Stimulated activated CD8-positive, alpha-beta memory T cell treated with anti-CD3 and anti-CD28 coated beads, Interleukin-4, amount 100 ng/mL, for 48 hours (primary cell): ENCODE measurements at places on chromosomes 1 and 21.
A peak's percentile ranks its signal among the peaks of the same experiment; 100 is the strongest.

GRCh38 chr1:186643614-186644013, 36.6 kb downstream of the PTGS2 start:
- DNase-seq: no peak

- DNase-seq: no peak
These were observed 17.0 kb upstream of the SUCO start for GRCh38 chr1:172515927-172516326.

DNA sequence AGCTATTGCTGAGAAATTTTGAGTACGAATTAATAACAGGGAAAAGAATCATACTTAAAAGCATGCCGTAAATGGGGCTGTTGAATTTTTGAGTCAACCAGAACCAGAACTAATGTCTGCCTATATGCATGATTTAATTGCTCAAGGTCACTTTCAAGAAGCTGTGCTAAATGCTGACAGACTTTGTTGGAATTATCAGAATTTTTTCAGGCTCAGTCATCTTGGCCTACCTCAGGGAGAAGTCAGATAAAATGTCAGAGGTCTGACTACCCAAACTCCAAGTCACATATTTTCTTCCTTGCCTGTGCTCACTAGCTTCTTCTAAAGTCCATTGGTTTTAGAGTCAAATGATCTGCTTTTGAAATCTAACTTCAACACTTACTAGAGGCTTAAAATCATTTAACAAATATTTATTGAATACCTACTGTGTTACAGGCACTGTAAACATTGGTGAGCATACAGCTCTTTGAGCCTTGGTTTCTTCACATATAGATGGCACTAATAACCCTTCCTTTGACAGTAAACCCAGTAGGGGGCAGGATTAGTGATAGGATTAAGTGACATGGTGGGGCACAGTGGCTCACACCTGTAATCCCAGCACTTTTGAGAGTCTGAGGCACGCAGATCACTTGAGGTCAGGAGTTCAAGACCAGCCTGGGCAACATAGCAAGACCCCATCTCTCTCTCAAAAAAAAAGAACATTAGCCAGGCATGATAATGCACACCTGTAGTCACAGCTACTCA, 121.2 kb upstream of the SLC44A3 start:
- DNase-seq: no peak

GRCh38 chr1:228034954-228035837, 28.4 kb downstream of the WNT3A start:
- DNase-seq: no peak

DNA sequence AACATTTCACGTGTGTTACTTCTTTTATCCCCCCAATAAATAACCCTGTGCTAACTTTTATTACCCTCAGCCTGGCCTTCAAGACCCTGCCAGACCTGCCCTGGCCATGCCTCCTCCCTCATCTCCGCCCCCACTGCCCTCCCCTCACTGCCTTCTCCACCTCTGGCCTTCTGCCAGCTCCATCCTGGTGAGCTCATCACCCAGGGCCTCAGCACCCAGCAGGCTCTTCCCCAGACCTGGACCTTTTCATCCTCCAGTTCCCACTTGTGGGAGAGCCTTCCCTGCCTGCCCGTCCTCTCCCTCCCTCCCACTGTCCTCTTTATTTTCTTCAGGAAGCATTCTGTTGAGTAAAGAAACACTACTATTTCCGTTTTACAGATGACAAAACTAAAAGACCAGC, 72.0 kb downstream of the SLC66A1 start:
- no peak for DNase-seq

- no peak for DNase-seq
These were observed 8.0 kb upstream of the ANGPTL3 start for GRCh38 chr1:62589321-62589720.

DNA sequence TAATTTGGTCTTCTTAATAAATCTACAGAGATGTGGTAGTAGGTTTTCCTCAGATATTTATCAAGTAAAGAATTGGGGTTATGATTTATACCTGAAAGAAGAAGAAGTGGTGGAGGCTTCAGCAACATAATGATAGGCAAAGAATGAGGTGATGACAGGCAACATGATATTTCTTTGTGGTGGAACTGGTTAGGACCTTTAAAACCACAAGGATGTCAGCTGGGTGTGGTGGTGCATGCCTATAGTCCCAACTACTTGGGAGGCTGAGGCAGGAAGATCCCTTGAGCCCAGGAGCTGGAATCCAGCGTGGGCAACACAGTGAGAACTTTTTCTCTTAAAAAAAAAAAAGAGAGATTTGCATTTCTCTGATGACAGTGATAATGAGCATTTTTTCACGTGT, 34.1 kb upstream of the COL11A1 start:
- no peak for DNase-seq

GRCh38 chr1:46065405-46065804, 67.0 kb downstream of the PIK3R3 start:
- no peak for DNase-seq

DNA sequence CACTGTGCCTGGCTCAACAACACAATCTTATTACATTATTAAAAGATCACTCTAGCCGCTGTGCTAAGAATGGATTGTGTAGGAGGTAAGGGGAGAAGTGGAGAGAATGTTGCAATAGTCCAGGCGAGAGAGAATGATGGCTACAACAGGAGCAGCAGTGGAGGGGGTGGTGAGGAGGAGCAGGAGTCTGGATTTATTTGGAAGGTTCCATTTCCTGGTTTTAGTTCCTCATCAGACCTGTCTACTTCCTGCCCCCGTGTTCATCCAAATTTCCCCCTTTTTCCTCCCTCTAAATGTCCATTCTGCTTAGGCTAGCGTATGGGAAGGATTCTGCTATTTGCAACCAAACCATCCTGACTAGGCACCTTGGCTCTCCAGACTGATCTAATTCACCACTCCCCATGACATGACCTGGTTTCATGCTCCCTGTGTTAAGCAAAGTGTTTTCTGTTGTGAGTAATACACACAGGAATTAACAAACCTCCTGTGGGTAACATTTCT, 35.1 kb upstream of the EYA3 start:
- DNase-seq: no peak

GRCh38 chr1:243970077-243970476, 81.0 kb upstream of the ZBTB18 start:
- DNase-seq: no peak

DNA sequence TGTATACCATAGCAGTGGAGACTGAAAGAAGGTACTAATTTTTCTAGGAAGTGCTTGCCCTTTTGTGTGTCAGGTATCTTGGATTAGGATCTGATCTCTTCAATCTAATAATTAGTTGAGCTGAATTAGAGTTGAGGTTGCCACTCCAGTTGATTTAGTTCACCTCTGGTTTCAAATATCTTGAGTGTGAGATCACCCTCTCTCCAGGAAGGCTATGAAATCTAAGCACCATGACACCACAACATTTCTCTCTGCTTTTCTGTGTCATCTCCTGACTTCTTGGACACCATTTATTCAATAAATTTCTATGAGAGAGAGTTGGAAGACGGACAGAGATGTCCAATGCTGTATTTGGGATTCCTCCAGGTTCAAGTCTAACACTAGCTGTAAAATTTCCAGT, 212.8 kb downstream of the DYRK1A start:
- no peak for DNase-seq

DNA sequence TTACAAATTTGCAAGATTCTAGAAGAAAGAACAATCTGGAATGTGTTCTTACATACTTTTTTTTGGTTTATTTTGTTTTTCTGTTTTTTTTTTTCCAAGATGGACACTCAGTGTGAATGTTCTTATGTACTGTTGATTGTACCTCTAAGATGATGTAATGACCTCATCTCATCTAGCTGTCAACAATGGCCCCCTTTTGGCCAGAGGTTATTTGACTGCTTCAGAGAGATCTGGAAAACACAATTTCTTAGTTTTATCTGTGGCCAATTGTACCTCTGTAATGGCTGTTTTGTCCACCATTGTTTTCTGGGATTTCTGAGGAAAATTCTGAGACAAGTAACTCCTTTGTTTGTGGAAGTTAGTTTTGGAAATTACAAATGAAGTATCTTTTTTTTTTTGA, 38.9 kb downstream of the ST6GALNAC3 start:
- DNase-seq: no peak

DNA sequence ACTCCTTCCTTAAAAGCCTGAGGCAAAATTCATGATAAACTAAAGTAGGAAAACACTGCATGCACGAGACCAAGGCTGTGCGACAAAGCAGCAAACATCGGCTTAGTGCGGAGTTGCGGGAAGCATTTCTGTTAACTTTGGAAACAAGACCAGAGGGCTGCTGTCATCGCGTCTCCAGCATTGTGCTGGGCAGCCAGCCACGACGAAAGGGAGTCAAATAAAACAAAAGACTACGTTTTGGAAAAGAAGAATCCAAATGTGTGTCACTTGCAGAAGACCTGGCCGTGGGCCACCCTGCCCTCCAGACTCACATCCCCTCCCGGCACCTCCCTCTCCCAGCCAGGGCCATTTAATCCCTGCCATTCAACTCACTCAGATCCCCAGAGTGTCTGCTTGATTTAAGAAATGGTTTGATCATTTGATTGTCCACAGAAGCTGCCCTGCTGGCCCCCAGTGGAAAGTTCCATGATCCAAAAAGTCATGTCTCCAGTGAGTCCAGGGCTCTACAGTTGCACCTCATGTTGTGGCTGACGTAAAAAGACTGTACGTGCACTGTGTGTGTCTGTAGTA, 2.4 kb upstream of the KRTAP10-11 start:
- DNase-seq: no peak

- no peak for DNase-seq
These were observed 28.8 kb downstream of the HEATR1 start for GRCh38 chr1:236575523-236575922.

- DNase-seq: no peak
These were observed 20.9 kb downstream of the RCAN1 start for GRCh38 chr21:34593954-34594531.

GRCh38 chr1:173015629-173016028, 35.1 kb downstream of the TNFSF18 start:
- no peak for DNase-seq

DNA sequence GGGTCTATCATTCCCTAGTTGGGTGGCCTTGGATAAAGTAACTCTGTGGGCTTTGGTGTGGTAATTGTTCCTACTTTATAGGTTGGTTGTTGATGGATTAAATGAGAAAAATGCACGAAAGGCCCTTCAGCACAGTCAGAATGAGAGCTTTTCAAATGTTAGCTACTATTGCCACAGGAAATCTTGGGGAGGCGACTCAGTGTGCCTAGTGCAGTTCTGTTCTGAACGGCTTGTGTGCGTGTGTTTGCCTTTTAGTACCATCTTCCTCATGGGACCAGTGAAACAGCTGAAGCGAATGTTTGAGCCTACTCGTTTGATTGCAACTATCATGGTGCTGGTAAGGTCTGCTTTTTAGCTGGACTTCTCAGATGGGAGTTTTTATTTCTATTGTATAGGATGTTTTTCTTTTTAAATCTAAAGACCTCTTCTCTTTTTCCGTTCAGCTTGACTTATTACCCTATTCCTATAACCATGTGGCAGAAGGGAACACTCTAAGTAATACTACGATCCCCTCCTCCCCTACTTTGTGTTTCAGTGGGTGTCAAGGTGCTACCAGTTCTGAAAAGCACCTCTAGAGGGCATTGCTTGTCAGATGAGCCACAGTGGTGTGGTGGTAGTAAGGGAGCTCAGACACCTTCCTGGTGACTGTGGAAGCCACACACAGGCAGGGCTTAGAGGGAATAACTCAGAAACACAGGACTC, 9.2 kb downstream of the SFT2D2 start:
- DNase-seq: peak; percentile 50

DNA sequence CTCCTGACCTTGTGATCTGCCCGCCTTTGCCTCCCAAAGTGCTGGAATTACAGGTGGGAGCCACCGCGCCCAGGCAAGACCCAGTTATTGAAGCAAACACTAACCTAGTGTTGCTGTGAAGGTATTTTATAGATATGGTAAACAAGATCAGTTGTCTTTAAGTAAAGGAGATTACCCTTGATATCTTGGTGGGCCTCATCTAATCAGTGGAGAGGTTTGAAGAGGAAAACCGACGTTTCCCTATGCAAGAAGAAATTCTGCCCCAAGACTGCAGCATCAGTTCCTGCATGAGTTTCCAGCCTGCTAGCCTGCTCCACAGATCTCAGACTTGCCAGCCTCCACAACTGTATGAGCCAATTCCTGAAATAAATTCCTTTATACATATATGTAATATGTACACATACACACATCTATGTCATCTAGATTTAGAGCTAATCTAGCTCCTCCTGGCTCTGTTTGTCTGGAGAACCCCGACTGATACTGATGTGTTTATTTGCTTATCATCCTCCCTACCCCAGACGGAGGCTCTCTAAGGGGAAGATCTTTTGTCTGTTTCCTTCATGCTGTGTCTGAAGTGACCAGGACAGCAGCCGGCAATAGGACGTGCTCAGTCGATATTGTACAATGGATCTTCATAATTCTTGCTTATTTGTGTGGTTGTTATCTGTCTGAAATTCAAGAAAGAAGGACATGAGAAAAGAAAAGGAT, 90.9 kb downstream of the IER5 start:
- DNase-seq: no peak

DNA sequence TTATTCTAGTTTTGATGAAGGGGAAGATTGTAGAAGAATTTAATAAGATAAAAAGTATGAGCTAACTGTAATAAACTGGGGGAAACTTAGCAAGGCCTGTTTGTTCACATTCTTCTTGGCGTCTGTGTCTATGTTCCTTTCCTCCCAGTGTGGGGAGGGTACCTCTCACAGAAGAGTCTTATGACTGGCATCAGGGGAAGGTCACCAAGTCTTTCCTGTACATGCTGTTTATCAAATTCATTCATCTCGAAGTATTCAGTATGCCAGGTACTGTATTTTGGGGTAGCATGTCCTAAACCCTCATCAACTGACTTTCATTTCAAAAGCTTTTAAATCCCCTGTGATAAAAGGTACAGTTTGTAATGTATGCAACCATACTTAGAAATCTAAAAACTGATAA, 78.4 kb downstream of the HS2ST1 start:
- no peak for DNase-seq

DNA sequence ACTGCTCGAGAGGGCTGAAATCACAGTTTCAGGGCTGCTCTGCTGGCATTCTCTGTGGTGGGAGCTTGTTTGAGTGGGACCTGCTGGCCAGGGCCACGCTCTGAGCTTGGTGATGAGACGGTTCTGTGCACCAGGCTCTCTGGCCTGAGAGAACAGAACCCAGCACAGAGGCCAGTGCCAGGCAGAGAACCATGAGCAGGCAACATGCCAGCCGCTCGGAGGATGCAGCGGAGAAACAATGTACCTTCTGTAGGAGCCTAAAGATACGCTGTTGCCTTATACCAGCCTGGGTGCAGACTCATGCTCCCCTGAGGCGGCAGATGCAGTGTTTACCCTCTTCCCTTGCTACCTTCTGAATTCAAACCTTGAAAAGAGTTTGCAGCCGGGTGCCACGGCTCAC, 10.0 kb downstream of the C2CD2 start:
- no peak for DNase-seq

DNA sequence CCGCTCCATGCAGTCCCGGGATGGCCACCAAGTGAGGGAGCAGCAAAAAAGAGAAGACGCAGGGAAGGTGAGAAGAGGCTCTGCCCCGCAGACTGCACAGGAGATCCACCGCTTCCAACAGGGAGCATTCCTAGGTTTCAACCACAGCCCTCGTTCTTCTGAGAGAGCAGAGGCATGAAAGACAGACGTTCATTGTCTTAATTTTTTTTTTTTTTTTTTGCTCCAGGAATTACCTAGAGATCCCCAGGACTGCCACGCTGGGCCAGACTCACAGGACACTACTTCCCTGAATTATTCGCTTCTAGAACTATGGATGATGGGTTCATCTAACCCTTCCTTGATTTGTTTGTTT, 33.2 kb upstream of the VASH2 start:
- DNase-seq: no peak

- no peak for DNase-seq
These were observed 24.0 kb upstream of the COL16A1 start for GRCh38 chr1:31727849-31728248.
